CD8-positive, alpha-beta memory T cell (primary cell): ENCODE measurements at places on chromosomes 4 and X.
A peak's percentile ranks its signal among the peaks of the same experiment; 100 is the strongest.

- no peaks in the 10 kb centered on the region for H3K36me3 ChIP-seq
Observed at GRCh38 chrX:42119076-42119475, 195.7 kb upstream of the CASK start.

DNA sequence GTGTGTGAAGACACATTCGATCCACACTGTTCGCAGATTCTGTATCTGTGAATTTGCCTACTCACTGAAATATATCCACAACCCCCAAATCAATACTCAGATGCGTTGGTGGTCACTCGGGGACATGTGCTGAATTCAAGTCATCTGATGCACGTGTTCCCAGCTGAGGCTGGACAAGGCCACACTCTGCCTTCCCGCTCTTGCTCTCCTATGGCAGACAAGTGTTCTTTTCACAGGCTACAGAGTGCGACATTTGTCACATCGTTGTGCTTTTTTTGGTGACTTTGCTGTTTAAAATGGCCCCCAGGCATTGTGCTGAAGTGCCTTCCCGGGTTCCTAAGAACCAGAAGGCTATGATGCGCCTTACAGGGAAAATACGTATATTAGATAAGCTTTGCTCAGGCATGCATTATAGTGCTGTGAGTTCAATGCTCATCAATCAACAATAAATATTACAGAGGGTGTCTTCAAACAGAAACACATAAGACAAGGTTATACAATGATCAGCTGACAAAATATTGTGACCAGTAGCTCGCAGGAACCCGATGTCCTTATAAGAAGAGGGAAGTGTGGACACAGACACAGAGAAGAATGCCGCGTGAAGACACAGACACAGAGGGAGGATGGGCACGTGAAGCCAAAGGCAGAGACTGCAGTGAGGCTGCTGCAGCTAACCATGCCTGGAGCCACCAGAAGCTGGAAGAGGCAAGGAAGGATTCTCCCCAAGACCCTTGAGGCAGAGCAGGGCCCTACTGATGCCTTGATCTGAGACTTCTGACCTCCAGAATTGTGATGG lies 42.0 kb downstream of the IRF2 start:
- H3K4me1 ChIP-seq, result peaks cover 20% of the 10 kb centered on the region
- no peaks in the 10 kb centered on the region for H3K27me3 ChIP-seq
- H3K4me3 ChIP-seq, result no peak overlapping the region

DNA sequence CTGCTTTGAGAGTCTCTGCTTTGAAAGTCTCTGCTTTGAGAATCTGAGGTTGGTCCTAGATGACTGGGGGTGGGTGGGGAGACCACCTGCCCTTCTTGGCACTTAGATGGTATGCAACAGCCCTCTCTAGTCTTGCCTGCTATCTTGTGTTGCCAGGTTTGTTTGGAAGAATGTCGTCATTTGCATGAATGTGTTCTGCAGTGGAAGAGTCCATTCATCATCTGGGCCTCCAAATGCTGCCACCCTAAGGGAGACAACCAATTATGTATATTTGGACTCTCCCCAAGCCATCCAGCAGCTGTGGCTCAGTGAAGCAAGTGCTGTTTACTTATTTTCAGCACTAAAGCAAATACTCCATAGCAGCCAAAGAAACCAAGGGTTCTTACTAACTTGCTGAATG lies 44.6 kb upstream of the TRPC5OS start:
- no peak for DNase-seq
- no peaks in the 10 kb centered on the region for H3K36me3 ChIP-seq
- no peak overlapping the region for H3K27ac ChIP-seq
- no peaks in the 10 kb centered on the region for H3K27me3 ChIP-seq
- no peak overlapping the region for H3K4me3 ChIP-seq
- H3K4me1 ChIP-seq, result no peaks in the 10 kb centered on the region

- H3K4me3 ChIP-seq, result no peak overlapping the region
- no peak overlapping the region for H3K27ac ChIP-seq
- DNase-seq, result no peak
- no peaks in the 10 kb centered on the region for H3K27me3 ChIP-seq
- H3K36me3 ChIP-seq, result no peaks in the 10 kb centered on the region
Observed at GRCh38 chr4:138475116-138475515, 233.0 kb upstream of the SLC7A11 start.

GRCh38 chr4:102500696-102501446 lies at the start of gene NFKB1:
NFKB1 (plus strand) TSS chr4:102501359; CDS start chr4:102525519, 24,160 bp downstream.
- no peaks in the 10 kb centered on the region for H3K27me3 ChIP-seq
- peak within 1 kb of the TSS; percentile 96 for H3K27ac ChIP-seq
- H3K4me1 ChIP-seq, result peaks cover 27% of the 10 kb centered on the region
- peak; percentile 90 for DNase-seq
- no peaks in the 10 kb centered on the region for H3K36me3 ChIP-seq

DNA sequence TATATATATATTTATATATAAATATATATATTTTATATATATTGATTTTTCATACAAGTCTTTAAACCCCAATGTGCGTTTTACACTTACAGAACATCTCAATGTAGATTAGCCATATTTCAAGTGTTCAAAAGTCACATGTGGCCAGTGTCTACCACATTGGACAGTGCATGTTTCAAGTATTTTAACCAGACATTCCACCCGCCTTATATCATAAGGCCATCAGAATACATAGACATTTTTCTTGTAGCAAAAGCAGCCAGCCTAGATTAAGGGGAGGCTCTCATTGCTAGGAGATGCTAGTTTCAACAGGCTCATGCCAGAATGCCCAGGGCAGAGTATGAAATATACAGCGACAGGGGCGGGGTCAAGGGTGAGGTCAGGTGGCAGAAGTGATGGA lies 202.0 kb downstream of the NR3C2 start:
- no peaks in the 10 kb centered on the region for H3K4me1 ChIP-seq
- no peak for DNase-seq
- no peak overlapping the region for H3K4me3 ChIP-seq

DNA sequence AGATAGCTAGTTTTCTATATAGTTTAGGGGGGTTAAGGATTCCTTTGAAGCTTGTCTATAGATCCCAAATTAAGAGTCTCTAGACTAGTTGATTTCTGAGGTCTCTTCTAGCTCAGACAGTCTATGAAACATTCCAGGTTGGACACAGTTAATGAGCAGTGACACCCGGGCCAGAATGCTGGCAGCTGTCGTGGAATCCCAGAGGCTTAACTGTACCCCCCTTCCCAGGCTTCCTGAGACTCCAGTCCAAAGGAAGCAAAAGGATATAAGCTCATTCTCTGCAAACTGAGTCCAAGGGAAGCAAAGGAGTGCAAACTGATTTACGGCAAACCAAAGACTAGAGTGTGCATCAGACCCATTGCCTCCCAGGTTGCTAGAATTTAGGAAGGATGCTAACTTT lies 62.9 kb downstream of the DCX start:
- no peaks in the 10 kb centered on the region for H3K27me3 ChIP-seq
- no peak overlapping the region for H3K27ac ChIP-seq
- DNase-seq, result no peak
- no peak overlapping the region for H3K4me3 ChIP-seq
- no peaks in the 10 kb centered on the region for H3K36me3 ChIP-seq

- H3K27me3 ChIP-seq, result no peaks in the 10 kb centered on the region
- DNase-seq, result no peak
- no peak overlapping the region for H3K4me3 ChIP-seq
Observed at GRCh38 chrX:71291381-71291780, 7.9 kb downstream of the NONO start.

DNA sequence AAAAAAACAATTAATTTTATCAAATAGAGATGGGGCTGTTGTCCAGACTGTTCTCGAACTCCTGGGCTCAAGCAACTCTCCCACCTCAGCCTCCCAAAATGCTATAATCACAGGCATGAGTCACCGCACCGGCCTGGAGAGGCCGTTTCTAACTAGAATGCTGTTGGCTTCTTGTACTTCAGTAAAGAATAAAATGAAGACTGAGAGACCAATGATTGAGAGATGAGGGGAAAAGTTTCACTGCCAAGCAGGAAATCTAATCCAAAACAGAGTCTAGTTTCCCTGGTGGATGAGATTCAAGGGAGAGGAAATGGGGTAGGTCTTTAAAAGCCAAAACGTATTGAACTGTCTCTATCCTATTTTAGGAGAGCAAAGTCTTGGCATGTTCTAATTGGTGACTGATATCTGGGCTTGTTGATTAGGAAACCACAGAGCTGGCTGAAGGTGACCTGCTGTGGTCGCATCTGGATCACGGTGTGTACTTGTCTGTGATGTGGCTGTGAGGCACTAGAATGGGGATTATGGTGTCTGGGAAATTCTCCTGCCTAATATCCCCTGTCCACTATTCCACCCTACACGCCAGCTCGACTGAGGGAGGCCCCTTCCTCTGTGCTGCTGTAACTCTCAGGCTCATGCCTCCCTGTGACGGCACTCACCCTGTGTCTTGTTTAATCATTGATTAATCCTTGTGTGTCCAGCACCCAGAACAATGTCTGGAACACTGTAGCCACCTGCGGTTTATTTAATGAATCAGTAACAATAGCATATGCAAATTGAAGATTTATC lies 15.0 kb upstream of the TRIM2 start:
- no peaks in the 10 kb centered on the region for H3K36me3 ChIP-seq
- no peak for DNase-seq
- no peak overlapping the region for H3K27ac ChIP-seq
- H3K4me3 ChIP-seq, result no peak overlapping the region

DNA sequence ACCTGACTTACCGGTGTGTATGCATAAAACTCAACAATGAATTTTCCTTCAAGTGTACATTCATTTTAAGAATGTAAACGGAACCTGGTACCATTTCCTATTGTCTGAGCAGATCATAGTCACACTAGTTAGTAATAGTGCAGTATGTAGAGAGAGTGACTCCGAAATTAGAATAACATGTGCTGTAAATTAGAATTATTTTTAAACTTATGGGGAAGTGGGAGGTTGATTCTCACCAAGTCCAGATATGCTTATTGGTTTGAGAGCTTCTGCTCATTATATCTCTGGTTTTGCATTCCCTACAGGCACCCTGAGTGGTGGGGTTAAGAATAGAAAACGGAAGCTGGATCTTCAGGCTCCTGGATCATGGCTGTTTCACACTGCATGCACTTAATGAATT lies 39.6 kb downstream of the KLF3 start:
- no peaks in the 10 kb centered on the region for H3K36me3 ChIP-seq
- H3K27ac ChIP-seq, result no peak overlapping the region
- DNase-seq, result no peak
- no peaks in the 10 kb centered on the region for H3K4me1 ChIP-seq
- no peak overlapping the region for H3K4me3 ChIP-seq

GRCh38 chr4:113524505-113525186 lies 236.9 kb downstream of the CAMK2D start:
- H3K4me1 ChIP-seq, result no peaks in the 10 kb centered on the region
- H3K4me3 ChIP-seq, result no peak overlapping the region
- H3K36me3 ChIP-seq, result no peaks in the 10 kb centered on the region
- H3K27me3 ChIP-seq, result no peaks in the 10 kb centered on the region
- no peak for DNase-seq

DNA sequence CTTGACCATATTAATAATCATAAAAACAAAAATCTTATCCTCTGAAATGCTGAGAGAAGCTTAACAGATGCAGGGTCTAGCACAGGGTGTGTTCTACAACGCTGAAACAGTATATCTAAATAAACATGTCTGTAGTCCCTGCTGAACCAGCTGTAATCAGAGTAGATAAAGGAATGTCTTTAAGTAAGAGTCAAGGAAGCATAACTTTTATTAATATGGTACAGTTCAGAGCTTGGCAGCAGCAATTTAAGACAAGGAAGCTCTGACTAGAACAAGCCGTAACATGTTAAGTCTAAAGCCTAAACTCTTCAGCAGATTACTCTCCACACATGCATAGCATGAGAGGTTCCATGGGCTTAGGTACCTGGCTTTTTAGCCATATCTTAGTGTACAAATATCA lies 36.1 kb downstream of the NFKB1 start:
- DNase-seq, result no peak
- H3K36me3 ChIP-seq, result no peaks in the 10 kb centered on the region
- H3K4me1 ChIP-seq, result peaks cover 24% of the 10 kb centered on the region
- H3K27me3 ChIP-seq, result no peaks in the 10 kb centered on the region
- H3K27ac ChIP-seq, result no peak overlapping the region
- H3K4me3 ChIP-seq, result no peak overlapping the region

DNA sequence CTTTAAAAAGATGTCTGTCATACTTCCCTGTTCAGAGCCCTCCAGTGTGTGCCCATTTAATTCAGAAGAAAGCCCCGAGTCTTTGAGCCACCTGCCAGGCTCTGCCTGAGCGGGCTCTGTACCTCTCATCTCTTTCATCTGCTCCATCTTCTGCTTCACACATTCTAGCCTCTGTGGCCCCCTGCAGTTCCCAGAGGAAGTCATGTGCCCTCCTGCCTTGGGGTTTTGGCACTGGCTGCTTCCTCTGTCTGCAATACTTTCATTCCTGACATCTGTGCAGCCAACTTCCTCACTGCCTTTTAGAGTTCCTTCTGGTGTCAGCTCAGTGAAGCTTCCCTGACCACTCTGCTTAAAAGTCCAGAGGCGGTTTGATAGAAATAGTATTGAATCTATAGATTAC lies 6.2 kb upstream of the STK32B start:
- H3K36me3 ChIP-seq, result no peaks in the 10 kb centered on the region
- H3K27me3 ChIP-seq, result no peaks in the 10 kb centered on the region
- no peak overlapping the region for H3K4me3 ChIP-seq
- no peak for DNase-seq

GRCh38 chrX:18985186-18985435 lies 1.2 kb upstream of the PHKA2 start:
- H3K36me3 ChIP-seq, result no peaks in the 10 kb centered on the region
- peak overlapping the region; percentile 71 for H3K4me3 ChIP-seq
- peak overlapping the region; percentile 76 for H3K27ac ChIP-seq

- no peak within 1 kb of the TSS for H3K4me3 ChIP-seq
- H3K27me3 ChIP-seq, result no peaks in the 10 kb centered on the region
- no peak for DNase-seq
- no peaks in the 10 kb centered on the region for H3K4me1 ChIP-seq
- no peak within 1 kb of the TSS for H3K27ac ChIP-seq
Observed at GRCh38 chrX:17374619-17375366, at the start of gene NHS. NHS (plus strand) TSS chrX:17375200; CDS start chrX:17375758, 558 bp downstream.

DNA sequence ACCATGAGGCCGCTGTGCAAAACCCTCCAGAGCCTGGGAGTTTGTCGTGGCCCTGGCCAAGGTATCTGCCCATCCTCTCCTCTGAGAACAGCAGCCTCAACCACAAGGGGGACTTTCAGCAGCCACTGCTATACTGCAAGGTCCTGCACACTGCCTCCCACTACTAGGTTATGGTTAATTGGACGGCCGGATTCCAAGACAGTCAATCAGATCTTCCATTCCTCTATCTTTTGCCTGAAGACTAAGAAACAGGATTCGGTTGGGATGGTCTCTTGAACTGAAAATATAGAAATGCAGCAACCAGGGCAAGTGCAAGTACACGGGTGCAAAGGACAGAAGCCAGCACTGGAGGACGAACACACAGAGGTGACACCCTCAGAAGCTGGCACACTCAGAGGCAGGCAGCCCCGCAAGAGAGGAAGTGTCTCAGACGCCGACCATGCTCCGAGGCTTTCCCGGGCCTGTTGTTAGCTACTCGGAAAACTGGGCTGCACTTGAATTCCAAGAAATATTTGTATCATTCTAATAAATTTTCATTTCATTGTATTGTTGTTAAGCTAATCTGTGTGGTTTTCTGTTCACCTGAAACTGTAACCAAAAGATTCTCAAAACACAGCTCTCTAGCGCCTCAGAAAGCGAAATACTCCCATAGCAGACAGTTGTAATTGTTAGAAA lies 63.3 kb downstream of the AFAP1 start:
- H3K36me3 ChIP-seq, result no peaks in the 10 kb centered on the region
- H3K27ac ChIP-seq, result no peak overlapping the region
- no peaks in the 10 kb centered on the region for H3K27me3 ChIP-seq
- H3K4me1 ChIP-seq, result peaks cover 23% of the 10 kb centered on the region
- H3K4me3 ChIP-seq, result peak overlapping the region; percentile 30
- DNase-seq, result peak; percentile 27

GRCh38 chr4:129046055-129046959 lies 47.0 kb downstream of the SCLT1 start:
- no peaks in the 10 kb centered on the region for H3K36me3 ChIP-seq
- H3K27ac ChIP-seq, result no peak overlapping the region
- no peaks in the 10 kb centered on the region for H3K4me1 ChIP-seq
- H3K27me3 ChIP-seq, result no peaks in the 10 kb centered on the region
- DNase-seq, result no peak
